ENCODE measurements at places on chromosomes 11 and 22.

- DNase-seq, result peak; percentile 84
Observed at GRCh38 chr11:122893131-122893530, 10.6 kb downstream of the JHY start.

- no peak for DNase-seq
Observed at GRCh38 chr11:64118876-64119665, 46.8 kb downstream of the MACROD1 start.

GRCh38 chr11:113736323-113736722 is 30.2 kb upstream of the TMPRSS5 start:
- no peak for DNase-seq

DNA sequence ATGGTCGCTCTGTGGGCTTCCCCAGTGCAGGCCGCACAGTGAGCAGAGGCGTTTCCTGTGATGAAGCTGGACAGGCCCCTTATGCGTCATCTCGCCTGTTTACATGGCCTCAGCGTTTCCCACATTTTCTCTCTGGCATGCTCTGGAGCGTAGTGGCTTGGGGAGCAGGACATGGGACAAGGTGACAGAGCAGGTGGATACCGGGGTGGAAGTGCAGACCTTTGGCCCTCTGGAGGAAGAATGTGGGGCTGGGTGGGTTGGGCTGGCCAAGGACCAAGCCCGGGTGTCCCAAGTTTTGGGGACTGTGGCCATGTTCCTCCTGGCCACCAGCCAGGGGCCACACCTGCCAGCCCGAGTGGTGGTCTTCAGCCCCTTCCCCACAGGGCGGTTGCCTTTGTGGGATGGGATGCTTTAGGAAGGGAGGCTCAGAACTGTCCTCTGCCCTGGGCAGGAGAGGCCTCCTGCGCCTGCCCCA is 446.6 kb downstream of the TBC1D22A start:
- DNase-seq, result no peak

- DNase-seq, result no peak
Observed at GRCh38 chr11:115430345-115430744, 73.9 kb downstream of the CADM1 start.

DNA sequence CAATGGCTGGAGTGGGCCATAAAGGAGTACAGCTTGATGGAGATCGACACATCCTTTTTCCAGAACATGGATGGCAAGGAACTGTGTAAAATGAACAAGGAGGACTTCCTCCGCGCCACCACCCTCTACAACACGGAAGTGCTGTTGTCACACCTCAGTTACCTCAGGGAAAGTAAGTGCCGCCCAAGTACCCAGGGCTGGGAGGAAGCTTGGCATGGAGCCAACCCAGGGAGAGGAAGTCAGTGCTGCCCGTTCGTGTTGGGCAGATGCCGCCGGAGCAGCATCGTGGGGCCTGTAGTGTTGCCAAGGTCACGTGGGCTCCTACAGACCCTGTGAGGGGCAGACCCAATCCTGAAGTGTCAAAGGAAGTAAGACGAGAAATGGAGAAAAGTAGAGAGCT is 78.9 kb downstream of the FLI1 start:
- DNase-seq, result no peak

GRCh38 chr11:128342511-128343134 is 244.7 kb downstream of the ETS1 start:
- DNase-seq, result peak; percentile 57

GRCh38 chr11:95563173-95563572 is 226.4 kb downstream of the FAM76B start:
- no peak for DNase-seq

GRCh38 chr22:36933629-36934417 is 20.4 kb downstream of the CSF2RB start:
- DNase-seq, result no peak

- DNase-seq, result no peak
Observed at GRCh38 chr11:116459185-116460045, 313.4 kb downstream of the BUD13 start.

- no peak for DNase-seq
Observed at GRCh38 chr22:31091106-31091975, 10.2 kb downstream of the SMTN start.

- no peak for DNase-seq
Observed at GRCh38 chr11:44494785-44495184, 70.7 kb upstream of the CD82 start.

DNA sequence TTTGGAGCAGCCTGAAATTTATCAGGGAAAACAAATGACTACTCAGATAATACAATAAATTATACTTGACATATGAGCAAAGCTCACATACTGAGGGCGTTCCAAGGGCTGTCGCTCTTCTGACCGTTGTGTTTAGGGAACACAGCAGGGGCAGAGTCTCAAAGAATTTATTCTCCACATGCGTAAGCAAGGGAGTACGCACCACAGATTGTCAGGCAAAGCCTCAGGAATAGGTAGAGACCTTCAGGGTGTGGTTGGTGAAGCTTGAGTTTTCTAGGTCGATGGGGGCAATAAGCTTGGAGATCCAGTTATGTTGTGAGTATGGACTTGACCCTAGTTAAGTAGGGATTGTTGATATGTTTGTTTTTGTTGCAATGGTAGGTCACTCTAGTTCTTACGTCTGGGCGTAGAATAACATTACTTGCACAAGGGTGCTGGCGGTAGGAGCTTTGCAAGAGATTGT is 830 bp downstream of the ACAT1 start:
- no peak for DNase-seq

DNA sequence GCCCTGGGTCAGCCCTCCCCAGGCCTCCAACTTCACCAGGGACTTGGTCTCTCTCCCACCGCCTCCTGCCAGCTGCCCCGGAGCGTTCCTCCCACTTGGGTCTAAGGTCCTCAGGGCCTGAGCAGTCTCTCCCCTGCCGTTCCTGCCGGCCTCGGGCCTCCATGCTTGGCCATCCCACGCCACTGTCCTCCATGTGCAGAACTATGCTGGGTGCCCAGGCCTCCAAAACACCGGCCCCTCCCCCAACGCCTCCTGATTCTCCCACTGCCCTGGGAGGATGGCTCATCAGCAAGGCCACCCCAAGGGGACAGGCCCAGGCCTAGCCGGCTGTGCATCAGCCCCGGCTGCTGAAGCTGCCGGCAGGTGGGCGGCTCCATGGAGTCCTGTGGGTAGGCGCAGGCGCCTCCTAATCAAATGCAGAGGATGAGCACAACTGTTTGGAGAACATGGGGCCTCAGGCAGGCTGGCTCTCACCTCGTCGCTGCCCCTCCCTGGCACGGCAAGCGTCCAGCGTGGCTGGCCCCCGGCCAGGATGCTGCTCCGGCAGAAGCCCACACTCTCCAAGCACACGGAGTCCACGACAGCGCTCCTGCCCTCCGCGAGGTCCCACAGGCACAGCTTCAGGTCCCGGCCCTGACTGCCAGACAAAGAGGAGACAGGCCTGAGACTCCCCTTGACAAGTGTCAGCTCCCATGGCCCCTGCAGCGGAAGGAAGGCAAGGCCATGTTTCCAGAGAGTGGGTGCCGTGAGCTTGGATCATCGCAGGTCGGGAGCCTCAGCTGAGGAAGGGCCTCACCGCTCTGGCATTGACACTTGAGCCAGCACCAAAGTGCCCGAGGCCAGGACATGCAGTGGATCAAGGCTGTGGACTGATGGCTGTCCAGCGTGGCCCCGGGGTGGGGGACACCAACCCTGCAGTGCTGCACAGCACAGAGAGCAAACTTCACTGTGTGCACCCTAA is 42.6 kb downstream of the GNB1L start:
- DNase-seq, result no peak

- no peak for DNase-seq
Observed at GRCh38 chr22:48702573-48703264, 1125.0 kb downstream of the BRD1 start.

DNA sequence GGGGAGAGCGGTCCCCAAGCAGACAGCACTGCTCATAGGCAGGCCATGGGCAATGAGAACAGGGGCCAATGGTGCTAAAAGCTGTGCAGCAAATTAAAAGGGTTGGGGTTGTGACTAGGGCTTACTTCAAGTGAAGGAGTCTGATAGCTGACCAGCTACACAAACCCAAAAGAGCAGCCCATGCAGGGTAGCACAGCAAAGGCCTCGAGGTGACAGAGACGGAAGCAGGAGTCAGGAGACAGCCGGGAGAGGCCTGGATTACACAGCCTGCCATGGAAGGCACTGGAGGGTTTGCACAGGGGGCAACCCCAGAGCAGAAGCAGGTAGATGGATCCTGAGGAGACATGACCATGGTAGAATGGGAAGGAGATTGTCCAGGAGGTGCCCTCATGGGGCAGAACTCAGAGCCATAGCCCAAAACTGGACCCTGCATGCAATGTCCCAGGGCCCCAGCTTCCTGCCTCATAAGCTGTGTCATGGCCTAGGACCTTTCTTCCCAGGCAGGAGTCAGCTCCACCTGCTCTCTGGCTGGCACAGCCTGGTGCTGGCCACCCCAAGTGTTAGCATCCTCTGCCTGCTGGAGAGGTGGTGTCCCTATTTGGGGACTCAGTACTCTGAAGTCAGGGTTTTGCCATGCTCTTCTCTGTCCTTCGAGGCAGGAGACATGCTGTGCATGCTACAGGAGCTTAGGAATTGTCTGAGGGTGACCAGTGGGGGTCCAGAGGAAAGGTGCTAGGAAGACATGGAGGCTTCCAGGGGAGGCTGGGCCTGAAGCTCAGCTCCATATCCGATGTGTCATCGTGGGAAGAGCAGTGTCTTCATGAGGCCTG is 33.3 kb downstream of the RSPH14 start:
- no peak for DNase-seq

GRCh38 chr11:101336155-101336554 is 206.5 kb upstream of the PGR start:
- no peak for DNase-seq

DNA sequence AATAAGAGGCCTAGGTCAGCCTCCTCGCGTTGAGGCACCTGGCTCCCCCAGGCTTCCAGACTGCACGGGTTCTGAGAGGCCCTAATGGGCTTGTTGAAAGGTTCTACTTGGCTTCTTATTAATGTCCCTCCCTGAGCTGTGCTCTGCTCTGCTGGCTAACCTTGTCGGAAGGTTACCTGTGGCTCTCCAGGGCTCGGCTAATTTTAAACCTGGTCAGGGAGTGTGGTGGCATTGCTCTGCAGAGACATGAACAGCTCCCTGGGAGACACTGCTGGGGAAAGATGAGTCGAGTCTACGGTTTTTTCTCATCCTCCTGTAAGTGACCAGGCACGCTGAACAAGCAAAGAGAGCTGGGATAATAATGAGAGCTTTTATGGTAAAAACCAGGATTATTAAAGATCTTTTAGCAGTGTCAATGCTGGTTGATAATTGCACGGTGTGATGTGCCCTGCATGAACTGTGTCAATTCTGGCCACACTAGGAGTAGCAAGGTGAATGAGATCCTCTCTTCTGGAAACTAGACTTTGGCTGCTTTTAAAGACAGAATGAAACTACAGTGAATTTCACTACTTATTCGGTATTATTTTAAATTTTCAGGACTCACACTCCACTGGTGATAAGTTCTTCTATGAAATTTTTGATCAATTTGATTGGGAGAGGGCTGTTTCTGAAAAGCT is 70.7 kb downstream of the TEAD1 start:
- no peak for DNase-seq

DNA sequence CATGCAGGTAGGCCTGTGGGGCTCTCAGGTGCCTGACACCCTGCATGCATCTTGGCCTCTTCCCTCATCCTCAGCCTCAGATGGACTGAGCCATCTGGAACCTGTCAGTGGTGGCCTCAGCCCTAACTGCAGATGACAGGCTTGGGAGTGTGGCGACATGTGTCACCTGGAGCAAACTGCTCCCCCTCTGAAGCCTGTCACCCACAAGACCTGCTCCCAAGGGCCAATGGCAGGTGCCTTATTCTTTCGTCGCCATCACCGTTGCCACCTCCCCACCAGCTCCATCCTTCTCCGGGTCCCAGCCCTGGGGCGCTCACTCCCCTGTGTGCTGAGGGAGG is 3.6 kb upstream of the SEPTIN5 start:
- DNase-seq, result no peak

DNA sequence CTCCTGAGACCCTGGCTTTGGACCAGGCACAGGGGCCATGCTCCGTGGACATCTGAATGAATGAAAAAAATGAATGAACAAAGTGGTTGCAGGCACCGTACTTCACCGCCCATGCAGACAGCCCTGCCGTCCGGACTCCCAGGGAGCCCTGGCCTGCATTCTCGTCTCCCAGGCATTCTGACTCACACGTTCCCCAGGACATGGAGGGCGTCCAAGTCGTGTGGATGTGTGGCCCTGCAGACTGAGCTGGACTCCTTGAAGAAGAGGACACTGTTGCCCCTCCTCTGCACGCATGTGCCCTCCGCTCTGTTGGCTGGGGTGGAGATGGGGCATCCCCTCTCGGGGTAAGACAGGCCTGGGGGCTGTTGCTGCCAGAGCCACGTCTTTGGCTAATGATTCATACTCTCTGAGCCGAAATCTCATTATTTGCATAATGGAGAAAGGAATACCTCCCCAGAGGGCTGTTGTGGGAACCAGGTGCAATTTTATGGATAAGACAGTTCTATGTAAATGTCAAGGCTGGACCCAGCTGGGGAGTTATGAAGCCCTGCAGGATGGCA is 49.7 kb downstream of the RTL6 start:
- peak; percentile 82 for DNase-seq

DNA sequence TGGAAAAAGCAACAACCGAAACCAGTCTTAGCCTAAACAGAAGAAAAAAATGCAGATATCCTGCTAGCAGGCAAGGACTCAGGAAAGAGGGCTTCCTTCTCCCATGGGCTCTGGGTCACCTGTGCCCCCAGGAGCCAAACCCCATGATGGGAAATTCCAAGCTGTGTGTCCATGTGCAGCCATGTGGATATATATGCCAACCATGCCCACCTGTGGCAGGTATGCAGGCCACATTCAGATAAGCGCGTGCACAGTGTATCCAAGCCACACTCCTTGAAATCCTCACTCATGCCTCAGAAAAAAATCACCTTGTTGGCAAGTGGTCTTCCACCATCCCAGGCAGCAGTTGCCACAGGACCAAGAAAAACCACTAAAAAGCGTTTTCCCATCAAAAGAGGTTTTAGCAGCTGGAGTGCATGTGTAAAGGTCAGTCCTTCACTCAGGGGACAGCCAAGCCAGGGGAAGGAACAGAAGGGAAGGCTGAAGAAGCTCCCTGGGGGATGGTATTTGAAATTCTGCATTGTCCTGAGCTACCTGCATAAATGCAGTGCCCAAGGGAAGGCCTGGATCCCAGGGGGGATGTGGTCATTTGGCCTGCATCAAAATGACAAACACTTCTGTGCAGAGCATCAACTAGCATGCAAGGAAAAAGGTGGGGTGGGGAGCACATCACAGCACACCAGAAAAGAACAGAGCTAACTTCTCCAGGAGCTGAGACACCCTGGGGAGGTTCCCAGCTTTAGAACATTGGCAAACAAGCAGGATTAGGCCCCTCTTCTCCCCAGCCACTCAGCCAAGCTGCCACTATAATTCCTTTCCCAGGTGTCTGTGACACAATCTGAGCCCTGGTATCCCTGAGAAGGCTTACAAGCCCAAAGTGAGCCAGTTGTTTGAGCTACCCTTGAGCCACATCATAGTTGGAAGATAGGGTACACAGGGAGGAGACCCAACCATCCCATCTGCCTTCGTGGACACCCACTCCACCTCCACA is 76.2 kb downstream of the GALNT18 start:
- no peak for DNase-seq

DNA sequence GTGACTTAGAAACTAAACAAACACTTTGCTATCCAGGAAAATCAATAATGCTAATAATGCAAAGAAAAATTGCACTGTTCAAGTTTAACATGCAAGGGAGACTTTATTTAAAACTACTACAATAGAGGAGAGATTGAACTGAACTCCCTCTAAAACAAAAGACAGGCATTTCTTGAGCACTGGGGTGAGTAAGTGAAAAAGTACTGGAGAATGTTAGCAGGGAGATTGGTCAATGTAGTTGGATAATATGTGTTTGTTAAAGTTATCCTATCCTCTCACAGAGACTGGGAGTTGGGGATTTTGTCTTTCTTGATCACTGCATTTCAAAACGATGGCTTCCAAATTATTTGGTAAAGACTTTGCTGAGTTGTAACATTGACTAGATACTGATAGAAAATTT is 77.6 kb downstream of the LUZP2 start:
- no peak for DNase-seq

- no peak for DNase-seq
Observed at GRCh38 chr11:128585498-128586238, 1.7 kb downstream of the ETS1 start.
